Endothelial cell (in vitro differentiated cells): ENCODE measurements at places on chromosomes 12 and 14. TPM values are rescaled to one million over a fixed set of nuclear protein-coding genes. Genes with fewer than 3 reads are reported as not detected.

DNA sequence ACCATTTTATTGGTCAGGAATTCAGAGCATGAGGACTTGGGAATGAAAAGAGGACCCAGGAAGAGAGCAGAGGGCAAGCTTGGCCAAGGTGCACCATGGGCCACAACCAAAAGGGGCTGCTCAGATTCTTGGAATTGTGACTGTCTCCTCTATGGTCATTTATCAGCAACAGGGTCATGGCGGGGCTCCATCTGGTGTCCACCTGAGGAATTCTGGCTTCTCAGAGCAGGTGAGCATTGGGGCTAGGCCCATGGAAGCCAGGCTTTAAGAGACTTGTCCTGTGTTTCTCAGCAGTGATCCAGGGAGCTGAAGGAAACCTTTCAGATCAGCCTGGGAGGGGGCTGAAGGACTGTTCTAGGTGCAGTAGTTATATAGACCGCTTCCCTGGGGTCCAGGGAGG lies 2.6 kb upstream of the RIN3 start:
- no peak for DNase-seq

DNA sequence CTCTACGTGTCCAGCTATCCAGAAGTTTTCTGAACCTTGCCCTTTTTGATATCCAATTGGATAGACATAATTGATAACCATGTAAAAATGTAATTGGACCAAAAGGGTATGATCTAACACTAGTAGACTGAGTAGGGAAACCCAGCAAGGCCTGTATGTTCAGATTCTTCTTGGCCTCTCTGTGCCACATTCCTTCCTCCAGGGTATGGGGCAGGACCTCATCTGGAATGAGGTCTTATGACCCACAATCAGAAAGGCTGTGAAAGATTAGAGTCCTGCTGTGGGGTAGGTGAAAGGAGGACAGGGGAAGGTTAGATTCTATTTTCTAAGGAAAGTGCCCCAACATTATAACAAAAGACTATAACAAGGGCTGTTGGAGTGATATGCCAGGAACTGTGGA lies 51.3 kb upstream of the A2ML1 start:
- DNase-seq, result no peak

GRCh38 chr12:67943141-67943892 lies 45.9 kb upstream of the IFNG-AS1 start:
- peak; percentile 69 for DNase-seq

DNA sequence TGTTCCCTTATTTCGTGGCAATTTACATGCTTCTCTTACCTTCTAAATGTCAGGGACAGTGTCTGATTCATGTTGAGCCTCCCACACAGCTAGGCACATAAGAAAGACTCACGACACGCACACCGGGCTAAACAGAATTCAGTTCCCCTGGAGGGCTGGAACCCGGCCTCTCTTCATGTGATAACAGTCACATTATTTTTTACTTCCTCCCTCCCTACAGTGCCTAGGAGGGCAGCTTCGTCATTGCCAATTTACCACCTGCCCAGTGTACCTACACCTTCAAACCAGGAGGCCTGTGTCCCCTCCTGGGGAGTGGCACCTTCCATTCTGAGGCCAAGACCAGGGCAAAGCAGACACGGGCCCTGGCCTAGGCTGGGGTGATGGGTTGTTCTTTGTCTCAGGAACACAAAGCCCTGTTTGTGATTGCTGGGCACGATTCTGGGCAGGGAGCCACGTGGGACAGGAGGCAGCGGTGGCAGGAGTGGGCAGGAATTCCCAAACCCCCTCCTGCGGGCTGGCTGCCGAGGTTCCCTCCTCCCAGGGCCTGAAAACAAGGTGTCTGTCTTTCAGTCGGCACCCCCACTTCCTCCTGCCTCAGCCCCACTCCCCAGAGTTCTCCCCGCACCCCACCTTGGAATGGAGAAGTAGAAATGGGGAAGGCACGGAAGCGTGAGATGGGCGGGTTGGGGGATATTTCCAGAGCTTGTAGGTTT lies 6.8 kb upstream of the RASAL1 start:
- no peak for DNase-seq

GRCh38 chr12:13376610-13377373 lies 180.3 kb downstream of the EMP1 start:
- DNase-seq, result no peak

DNA sequence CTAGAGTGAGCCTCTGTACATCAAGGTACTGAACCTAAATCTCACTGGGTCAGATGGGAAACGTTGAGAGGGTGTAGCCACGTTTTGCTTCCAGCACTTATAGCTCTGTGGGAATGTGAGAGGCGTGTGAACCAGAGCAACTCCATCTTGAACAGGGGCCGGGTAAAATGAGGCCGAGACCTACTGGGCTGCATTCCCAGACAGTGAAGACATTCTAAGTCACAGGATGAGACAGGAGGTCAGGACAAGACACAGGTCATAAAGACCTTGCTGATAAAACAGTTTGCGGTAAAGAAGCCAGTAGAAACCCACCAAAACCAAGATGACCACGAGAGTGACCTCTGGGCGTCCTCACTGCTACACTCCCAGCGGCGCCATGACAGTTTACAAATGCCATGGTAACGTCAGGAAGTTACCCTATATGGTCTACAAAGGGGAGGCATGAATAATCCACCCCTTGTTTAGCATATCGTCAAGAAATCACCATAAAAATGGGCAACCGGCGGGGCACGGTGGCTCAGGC lies 63.4 kb upstream of the NCOR2 start:
- no peak for DNase-seq

Gene SLC39A2
- total RNA-seq, result not detected

Gene SERPINA1
- total RNA-seq, result not detected
